ENCODE measurements at places on chromosomes 7 and 10. TPM values are rescaled to one million over a fixed set of nuclear protein-coding genes. Genes with fewer than 3 reads are reported as not detected.

DNA sequence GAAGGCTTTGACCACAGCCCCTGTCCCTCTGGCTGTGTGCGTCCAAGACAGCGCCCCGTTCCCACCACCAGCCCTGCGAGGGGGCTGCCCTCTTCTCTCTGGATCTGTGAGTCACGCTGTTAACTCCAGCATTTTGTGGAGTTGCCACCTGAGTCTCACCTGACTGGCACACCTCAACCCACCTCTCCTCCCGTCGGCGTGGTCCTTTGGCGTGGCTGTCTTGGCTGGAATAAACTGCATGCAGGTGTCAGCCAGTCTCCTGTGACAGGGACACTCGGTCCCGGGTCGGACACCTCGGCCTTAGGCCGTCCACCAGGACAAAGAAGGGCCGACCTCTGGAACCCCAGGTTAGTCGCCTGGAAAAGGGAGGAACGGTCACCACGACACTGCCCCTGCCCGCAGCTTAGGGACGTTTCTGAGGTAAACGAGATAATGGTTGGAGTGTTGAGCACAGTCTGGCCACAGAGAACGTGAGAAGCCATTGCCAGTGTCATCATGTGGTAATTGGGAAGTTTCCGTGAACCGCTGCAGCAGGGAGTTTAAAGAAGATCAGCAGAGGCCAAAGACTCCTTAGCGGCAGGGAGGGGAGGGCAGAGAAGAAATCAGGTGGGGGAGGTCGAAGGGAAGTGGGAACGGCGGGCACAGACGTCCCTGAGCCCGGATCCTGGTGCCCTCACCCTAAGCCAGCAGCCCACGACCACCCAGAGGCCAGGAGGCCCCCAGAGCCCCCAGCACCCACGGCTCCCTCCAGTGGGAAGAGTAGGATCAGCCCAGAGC is 73.6 kb upstream of the FAM20C start:
- DNase-seq = no peak

GNG11 gene
- not detected for total RNA-seq

SUN3 gene
- not detected for total RNA-seq

DNA sequence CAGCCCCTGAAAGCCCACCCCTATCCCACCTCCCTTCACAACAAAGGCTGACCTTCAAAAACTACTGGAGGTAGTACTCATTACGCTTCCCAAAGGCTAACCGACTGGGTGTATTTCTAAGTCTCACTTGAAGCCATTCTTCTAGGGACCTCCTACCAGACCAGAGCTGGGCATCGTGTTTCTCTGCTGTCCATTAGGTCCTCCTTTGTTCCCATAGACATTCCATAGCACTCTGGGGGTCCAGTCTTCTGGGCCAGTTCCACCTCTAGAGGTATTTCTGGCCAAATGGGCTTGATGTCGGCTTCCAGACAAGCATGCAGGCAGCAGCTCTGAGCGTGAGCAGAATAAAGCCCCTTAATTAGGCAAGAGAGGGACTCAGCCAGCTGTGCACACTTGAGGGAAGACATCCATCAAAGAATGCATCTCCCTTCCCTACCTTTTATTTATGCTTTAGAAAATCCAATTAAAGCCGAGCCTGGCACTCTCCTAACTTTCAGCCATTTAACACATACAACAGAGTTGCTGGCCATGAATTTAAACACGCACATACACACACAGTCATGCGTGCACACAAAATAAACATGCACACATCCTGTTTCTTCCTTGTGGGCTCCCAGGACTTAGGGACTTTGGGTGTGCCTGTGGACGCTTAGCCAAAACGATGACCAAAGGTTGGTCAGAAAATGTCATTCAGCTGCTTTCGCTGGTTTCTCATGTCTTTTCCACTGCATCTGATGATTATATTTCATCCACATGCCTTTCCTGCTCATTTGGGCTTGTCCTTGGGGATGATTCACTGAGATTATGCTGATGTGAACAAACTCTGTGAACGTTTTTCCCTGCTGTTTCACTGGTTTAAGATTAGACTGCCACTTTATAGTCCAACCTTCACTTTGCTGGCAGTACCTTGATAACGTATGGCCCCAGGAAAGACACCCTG is 362.0 kb upstream of the NFE2L3 start:
- DNase-seq = no peak

GPR15LG gene
- total RNA-seq = 0.70 TPM

DNA sequence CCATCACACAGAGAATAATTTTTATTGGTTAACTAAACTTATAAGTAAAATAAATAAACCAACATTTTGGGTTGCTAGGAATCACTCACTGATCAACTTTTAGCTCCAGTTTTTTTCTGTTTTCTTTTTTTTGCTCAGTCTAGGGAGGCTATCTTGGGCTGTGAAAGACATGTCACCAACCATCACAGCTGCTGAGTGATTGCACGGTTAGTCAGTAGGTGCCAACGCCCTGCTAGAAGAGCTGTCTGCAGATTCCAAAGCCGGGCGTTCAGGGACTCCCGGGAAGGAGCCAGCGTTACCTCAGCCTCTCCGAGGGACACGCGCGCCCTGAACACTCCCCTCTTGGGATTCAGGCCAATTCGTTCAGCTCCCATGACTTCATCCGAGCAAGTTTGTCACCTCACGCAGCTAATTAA is 604 bp upstream of the STAM start:
- DNase-seq = no peak

HOXA9 gene
- 4.1 TPM for total RNA-seq

MRLN gene
- total RNA-seq = 0.75 TPM

DNA sequence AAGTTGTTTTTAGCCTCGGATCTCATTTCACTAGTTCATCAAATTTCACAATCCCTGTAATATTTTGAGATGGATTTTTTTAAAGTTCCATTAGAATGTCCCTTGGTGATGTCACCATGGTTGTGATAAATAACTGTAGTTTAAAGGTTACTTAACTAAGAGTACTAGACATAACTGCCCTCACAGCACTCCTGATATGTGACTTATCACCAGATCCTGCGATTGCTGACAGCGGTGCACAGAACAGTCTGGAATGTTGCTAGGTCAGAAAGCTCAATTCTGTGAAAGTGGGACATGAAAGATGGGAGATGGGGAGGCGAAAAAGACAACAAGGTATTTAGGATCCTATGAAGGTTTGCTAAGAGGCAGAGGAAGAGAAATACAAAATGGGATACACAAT is 40.2 kb downstream of the FAM13C start:
- DNase-seq = no peak

DNA sequence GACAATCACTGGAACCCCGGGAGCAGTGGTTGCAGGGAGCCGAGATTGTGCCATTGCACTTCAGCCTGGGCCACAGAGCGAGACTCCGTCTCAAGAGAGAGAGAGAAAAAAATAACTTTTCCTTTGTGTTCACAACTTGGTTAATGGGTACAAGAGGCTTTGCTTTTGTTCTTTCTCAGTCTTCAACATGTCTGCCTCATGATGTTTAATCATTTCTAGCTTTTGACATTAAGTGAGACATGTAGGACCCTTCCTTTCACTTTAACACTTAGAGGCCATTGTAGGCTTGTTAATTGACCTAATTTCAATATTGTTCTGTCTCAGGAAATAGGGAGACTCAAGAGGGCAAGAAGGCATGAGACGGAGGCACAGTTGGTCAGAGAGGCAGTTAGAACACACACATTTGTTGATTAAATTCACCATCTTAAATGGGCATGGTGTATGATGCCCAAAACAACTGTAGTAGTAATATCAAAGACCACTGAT is 9.3 kb upstream of the CRCP start:
- no peak for DNase-seq

GRCh38 chr7:3893151-3893788 is 592.2 kb downstream of the SDK1 start:
- no peak for DNase-seq

- DNase-seq = no peak
Measured at GRCh38 chr10:42973411-42973810, 103.5 kb upstream of the RET start.

GRM3 gene
- 0.46 TPM for total RNA-seq

- DNase-seq = no peak
Measured at GRCh38 chr10:1229116-1229515, 172.9 kb downstream of the WDR37 start.

IDI2 gene
- not detected for total RNA-seq

RFC2 gene
- total RNA-seq = 40.9 TPM

ACSM6 gene
- total RNA-seq = not detected

DNA sequence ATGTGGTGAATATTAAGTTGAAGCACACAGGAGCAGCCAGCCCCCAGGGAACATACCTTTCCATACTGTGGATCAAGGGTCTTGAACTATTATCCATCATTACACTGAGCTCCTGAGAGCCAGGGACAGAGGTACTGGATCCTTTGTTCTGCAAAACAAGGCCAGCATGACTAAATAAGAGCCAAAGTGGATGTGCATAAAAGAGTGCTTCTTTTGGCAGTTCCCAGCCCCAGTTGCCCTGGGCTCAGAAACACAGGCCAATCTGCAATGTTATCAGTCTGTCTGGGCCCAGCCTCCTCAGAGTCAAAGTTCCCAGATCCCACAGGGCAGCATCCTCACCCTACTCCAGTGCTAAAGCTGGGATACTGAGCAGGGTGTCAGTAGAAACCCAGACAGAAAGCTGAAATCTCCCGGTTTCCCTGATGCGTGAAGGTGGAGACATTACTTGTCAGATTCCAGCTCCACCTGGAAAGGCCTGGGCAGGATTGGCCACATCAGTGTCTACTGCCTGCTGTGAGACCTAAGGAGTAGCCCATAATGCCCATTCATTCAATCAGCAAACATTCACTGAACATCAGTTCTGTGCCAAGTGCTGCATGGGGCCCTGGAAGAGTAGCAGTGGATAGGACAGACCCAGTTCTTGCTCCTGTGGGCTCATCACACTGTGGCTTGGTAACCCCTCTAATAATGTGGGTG is 342.7 kb downstream of the CXCL12 start:
- no peak for DNase-seq

HKDC1 gene
- 2.4 TPM for total RNA-seq

PRSS37 gene
- not detected for total RNA-seq

DNA sequence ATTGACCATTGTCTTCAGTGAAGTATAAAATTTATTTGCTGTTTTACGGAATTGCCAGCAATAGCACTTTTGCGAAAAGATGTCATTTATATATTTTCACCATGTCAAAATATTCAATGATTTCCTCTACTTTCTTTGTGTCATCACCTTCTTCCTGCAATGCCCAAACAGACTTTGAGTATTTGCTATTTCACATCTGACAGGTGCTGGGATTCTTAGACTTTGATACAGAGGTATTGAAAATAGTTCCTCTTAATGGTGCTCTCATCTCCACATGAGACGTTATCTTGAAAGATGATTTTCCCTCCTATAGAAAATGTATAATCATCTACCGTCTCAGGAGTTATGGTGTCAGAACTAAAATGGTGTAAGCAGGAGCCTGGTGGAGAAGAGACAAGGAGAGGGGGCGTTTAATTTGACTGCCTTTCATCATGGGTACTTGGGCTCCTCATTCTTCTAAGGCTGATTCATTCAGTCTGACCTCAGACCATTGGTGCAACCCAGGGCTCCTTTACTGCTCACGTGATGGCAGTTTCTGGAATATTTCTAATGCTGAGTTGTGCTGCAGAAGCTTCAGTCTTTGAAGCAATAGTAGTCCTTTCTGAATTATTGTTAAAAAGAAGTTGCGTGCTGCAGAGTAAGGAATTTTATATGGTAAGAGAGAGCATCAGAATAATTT is 404.6 kb downstream of the PHTF2 start:
- no peak for DNase-seq
